Vein endothelial cell (primary cell): ENCODE measurements at places on chromosomes 16 and 17. TPM values are rescaled to one million over a fixed set of nuclear protein-coding genes. Genes with fewer than 3 reads are reported as not detected.

TNFRSF13B gene
- not detected in 2 replicates for total RNA-seq

RASD1 gene
- 9.8 and 16.5 TPM in 2 replicates for total RNA-seq

VMO1 gene
- total RNA-seq = not detected in 2 replicates

KSR1 gene
- total RNA-seq = 42.3 and 42.8 TPM in 2 replicates
